ENCODE measurements at places on chromosomes 13 and 19. TPM values are rescaled to one million over a fixed set of nuclear protein-coding genes. Genes with fewer than 3 reads are reported as not detected.

DNA sequence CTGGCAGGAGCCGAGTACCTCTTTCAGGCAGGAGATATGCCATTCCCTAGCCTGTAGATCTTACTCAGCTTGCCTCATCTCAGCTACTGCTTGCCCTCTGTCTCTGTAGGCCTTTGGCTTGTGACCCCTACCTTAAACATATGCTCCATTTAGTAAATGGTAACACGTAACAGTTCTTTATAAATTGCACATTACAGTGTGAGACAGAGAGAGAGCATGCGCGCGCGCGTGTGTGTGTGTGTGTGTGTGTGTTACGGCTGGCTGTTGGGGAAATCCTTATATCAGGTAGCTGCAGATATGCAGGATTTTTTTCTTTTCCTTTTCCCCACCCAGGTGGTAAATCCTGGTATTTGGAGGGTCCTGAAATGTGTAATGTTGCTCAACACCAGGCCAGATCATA is 4.2 kb downstream of the SPINT2 start:
- H3K27ac ChIP-seq = no peak overlapping the region
- no peak for DNase-seq
- H3K27me3 ChIP-seq = no peaks in the 10 kb centered on the region
- H3K4me1 ChIP-seq = peaks cover 13% of the 10 kb centered on the region

The KLF1 gene
- not detected for total RNA-seq

The LPAR6 gene
- total RNA-seq = 7.8 TPM

DNA sequence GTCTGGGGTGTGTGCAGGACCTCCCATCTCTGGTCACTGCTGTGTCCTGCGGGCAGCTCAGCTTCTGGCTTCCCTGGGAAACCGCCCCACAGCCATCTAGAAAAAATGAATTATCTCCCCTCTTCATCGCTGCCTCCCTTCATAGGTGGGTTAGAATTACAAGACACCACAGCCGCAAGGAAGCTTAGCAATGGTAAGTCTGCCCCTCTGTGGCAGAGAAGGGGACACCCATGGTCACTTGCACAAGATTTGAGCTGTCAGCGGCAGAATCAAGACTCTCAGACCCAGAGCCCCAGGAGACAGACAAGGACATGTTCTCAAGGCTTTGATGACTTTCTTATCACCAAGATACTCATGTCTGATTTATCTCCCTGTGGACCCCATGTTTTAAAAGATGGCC is 110.8 kb upstream of the PABPC3 start:
- no peaks in the 10 kb centered on the region for H3K36me3 ChIP-seq
- H3K4me3 ChIP-seq = no peak overlapping the region
- H3K4me1 ChIP-seq = no peaks in the 10 kb centered on the region
- no peak overlapping the region for H3K27ac ChIP-seq
- DNase-seq = no peak

The CGB8 gene
- not detected for total RNA-seq

DNA sequence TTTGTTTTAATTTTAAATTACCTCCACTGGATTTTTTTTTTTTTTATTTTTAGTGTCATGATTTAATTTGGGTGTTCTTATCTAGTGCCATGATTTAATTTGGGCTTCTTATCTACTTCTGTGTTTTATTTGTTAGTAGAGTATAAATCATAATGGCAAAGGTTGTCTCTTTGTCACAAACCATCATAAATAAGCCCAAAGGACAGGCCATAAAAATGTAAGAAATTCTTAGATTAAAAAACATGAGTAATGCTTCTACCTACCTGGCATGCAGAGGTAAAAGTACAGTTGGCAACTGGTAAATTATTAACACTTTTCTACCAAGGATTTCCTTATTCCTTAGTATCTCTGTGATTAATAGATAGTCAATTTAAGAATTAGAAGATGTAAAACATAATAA is 55.2 kb downstream of the ERCC5 start:
- no peaks in the 10 kb centered on the region for H3K36me3 ChIP-seq
- no peaks in the 10 kb centered on the region for H3K27me3 ChIP-seq
- H3K4me1 ChIP-seq = no peaks in the 10 kb centered on the region
- no peak overlapping the region for H3K4me3 ChIP-seq
- no peak for DNase-seq

- peak overlapping the region; percentile 47 for H3K4me3 ChIP-seq
- peaks cover 61% of the 10 kb centered on the region for H3K4me1 ChIP-seq
- H3K36me3 ChIP-seq = no peaks in the 10 kb centered on the region
These were observed 14.3 kb downstream of the IER2 start for GRCh38 chr19:13164343-13165161.

The CABP5 gene
- not detected for total RNA-seq

All from esophagus muscularis mucosa (tissue), 4 donors.